Stimulated activated CD8-positive, alpha-beta memory T cell treated with anti-CD3 and anti-CD28 coated beads, Interleukin-15, amount 100 ng/mL, for 1 hour (primary cell): ENCODE measurements at places on chromosomes 7 and 10.

- DNase-seq: no peak
Measured at GRCh38 chr10:27664461-27664860, 81.2 kb downstream of the MKX start.

DNA sequence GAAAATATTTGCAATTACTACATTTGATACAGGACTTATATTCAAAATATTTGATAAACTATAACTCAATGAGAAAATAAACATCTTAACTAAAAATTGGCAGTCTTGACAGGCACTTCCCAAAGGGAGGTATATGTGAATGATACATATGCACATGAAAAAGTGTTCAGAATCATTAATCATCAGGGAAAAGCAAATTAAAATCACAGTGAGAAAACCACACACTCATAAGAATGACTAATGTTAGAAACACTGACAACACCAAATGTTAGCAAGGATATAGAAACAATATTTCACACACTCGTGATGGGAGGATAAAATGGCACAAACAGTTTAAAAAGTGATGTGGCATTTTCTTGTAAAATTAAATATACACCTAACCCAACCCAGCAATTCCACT is 4.1 kb upstream of the VPS26A start:
- no peak for DNase-seq

DNA sequence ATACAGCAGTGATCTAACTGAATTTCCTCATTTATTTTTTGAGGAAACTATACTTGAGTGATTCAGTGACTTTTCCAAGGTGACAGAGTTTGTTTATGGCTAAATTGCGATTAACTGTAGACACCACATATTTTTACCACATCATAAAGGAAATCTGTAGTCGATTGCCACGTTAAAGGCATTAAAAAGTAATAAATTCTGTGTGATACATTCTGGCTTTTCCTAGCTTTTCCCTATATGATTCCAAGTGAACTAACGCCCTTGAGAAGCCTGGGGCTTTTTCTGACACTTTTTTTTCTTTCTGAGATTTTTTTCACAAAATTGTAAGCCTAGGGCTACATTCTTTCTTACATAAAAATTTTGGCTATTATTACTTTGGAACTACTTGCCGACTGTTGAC is 266.9 kb downstream of the BICC1 start:
- DNase-seq: no peak

GRCh38 chr10:99460070-99460469 is 29.6 kb upstream of the GOT1 start:
- DNase-seq: no peak

- no peak for DNase-seq
Measured at GRCh38 chr7:103106005-103106702, 31.2 kb downstream of the ARMC10 start.

DNA sequence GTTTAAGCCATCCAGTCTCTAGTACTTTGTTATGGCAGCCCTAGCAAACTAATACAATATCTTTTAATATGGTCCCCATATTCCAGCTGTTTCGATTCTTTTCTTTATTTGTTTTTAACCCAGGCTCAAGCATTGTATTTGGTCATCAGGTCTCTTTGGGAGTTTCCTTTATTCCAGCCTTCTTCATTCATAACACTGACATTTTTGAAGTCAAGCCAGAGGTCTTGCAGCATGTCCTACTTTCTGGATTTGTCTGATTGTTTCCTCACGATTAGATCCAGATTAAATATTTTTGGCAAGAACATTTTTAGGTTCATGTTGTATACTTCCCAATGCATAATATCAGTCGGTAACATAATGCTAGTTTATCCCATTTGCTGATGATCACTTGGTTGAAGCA is 11.8 kb downstream of the SLC25A13 start:
- DNase-seq: no peak

DNA sequence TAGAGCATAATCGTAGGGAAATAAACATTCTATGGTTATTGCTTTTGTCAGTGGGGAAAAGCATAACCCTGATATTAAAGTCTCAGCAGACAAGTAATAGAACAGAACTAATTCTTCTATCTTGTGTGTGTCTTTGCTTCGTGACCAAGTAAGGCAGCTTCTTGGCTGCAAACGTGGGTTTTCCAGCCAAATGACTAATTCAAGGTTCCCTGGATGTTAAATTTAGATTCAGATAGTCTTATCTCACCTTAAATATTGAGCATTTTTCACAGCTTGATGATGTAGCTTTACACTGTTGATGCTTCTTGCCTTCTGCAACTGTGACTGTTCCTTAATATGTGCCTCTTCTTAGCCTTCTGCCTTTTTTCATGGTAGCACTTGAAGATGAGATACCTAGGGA is 113.0 kb downstream of the EXOC4 start:
- DNase-seq: no peak

- DNase-seq: no peak
Measured at GRCh38 chr10:85919491-85920021, 447.0 kb downstream of the GRID1 start.

DNA sequence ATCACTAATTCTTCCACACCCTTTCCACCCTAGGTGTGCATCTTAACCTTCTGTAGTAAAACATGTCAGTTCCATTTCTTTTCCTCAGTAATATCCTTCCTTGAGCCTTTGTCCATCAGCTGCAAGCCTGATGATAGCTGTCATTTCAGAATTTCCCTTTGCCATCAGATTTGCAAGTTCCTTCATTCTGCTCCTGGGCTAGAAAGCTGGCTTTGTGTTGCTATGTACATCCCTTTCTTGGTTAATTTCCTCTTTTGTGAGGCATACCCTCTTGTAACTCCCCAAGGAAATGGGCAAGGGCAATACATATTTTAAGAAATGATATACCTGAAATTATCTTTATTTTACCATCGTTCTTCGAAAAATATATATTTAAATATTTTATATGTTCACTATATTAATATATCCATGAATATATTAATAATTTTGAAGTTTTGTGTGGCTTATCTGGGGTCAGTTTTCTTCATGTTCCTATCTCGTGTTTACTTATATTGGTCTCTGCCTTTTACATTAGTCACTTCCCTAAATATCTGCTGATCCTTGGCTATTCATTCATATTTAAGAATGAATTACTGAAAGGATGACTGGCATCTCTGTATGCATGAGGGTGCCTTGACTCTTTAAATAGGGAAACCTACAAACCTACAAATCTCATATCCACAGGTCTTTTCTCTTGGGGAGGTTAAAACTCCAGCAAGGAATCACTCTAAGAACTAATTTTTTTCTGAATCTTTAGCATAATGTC is 143.8 kb downstream of the ZNF22 start:
- no peak for DNase-seq

DNA sequence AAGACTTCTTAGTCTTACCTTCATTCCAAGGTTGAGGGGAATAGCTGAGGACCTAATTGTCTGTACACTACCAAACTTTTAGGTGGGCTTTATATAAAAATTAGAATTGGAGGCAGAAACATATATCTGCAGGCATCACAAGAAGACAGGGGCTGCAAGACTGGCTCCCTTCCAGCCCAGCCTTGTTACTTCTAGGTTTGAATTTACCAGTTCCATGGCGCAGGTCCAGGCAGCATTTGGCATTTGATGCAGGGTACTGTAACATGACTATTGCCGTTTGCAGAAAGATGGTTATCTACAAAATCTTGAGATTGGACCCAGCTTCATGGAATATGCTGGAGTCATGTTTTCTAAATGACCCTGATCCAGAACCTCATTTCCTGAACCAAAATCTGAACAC is 105.4 kb upstream of the RHOBTB1 start:
- no peak for DNase-seq

DNA sequence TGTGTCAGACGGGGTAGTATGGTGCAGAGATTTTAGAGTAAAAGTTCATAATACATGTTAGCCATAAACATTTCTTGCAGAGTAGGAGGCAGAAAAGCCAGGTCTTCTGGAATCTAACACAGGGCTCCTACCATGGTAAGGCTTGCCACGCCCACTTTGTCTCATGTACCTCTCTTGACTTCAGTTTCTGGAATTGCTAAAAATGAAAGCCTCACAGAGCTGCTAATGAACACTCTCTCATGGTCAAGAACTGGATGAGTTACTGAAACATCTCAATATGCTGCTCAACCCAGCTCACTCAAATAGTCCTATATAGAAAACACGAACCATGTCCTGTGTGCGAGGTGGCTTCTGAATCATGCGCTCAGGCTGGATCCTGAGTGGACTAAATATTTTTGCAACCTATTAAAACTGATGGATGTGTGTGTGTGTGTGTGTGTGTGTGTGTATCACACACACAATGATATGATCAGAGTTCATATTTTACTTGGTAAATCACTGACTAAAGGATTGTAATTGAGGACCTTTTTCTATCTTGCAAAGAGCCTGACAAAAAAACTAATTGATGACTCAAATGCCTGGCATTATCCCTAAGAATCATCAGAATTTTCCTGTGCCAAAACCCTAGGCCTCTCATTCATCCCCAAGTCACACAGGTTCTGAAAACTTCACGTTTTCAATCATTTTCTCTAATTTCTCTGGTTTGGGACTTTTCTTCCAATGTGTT is 1306.6 kb downstream of the XPNPEP1 start:
- DNase-seq: no peak

GRCh38 chr10:31958856-31959255 is 30.2 kb upstream of the ARHGAP12 start:
- no peak for DNase-seq

DNA sequence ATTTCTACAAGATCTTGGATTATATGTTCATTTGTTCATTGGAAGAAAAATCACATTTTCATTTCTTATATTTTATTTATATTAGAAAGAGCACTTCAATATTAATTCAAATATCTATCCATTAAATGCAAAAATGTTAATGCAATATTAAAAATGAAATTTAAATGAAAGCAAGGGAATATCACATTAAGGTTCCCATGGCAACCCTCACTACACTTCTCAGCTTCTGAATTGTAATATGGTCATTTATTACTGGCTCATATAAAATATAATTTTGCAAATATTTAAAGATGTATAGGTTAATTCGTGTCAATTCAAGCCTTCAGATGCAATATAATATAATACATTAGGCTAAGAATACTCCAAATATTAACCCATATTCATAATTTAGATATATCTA is 38.8 kb downstream of the XRCC2 start:
- no peak for DNase-seq

DNA sequence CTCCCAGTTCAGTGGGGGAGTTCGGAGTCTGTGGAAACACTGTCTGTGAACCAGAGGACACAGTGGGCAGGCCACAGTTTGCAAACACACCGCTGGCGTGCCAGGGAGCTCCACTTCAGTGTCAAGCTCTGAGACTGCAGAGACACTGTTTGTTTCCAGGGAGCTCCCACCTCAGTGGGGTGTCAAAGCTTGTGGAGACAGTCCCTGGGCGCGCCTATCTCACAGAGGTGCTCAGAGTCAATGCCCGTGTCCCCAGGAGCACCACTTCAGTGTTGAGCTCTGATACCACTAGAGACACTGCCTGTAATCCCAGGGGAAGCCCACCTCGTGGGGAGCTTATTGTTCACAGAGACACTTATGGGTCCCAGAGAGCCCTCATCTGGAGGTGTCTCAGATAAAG is 4.3 kb downstream of the MYO1G start:
- DNase-seq: no peak

GRCh38 chr10:119090026-119090795 is 9.6 kb upstream of the EIF3A start:
- DNase-seq: no peak

GRCh38 chr10:97876402-97876801 is 26.8 kb downstream of the GOLGA7B start:
- no peak for DNase-seq

GRCh38 chr10:63267414-63268148 is 134.5 kb downstream of the NRBF2 start:
- no peak for DNase-seq

GRCh38 chr7:155477476-155477875 is 19.5 kb downstream of the EN2 start:
- no peak for DNase-seq

DNA sequence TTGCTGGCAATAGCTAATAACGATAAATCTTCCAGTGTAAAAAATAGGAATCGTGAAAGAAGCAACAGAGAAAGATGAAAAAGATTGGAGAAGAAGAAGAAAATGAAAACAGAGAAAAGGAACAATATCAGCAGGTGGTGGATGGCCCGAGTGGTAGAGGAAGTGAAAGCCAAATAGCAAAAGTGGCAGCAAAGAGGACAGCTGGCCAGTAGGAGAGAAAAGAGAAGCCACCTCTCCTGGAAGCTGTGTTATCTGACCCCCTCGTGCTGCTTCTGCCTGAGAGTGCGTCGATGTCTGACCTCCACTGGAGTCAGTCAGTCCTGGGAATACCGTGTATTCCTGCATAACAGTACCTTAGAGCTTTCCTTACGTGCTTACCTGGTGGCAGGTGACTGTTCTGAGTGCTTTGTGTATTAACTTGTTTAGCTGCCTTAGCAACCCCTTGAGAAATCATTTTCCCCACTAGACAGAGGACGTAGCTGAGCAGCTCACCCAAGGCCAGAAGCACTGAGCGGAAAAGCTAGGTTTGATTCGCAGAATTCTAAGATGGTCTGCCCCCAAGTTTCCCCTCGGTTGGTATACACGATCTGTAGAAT is 88.3 kb downstream of the CHN2 start:
- DNase-seq: no peak

- no peak for DNase-seq
Measured at GRCh38 chr7:91079487-91079886, 184.7 kb upstream of the FZD1 start.

DNA sequence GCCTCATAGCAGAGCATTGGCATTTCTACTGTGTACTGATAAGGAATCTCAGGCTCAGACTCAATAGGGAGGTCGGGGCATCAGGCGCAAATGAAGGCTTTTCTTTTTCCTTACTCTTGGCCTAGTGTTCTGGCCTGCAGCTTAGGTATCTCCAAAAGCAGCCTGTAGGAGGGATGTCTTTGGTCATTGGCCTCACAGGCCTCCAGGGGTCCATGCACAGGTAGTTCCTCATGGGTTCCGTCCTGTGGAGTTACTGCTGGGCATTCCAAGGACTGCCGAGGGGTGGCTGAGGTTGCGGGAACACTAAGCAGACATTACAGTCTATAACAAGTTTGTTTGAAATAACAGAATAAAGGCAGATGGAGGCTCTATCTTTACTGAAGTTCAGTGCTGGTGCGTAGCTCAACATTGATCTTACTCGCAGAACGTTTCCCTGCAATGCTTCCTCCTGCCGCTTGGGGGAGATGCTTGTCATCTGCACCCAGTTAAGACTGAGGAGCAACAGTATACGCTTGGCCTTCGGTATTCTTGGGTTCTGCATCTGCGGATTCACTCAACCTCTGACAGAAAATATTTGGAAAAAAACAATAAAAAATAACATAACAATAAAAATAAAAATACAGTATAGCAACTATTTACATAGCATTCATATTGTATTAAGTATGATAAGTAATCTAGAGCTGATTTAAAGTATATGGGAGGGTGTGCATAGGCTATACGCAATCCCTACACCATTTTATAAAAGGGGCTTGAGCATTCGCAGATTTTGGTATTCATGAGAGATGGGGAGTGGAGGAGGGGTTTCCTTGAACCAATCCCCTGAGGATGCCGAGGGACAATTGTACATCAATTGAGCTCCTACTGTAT is 58.9 kb downstream of the SH2D4B start:
- DNase-seq: no peak
